ENCODE measurements at places on chromosomes 16 and 17. TPM values are rescaled to one million over a fixed set of nuclear protein-coding genes. Genes with fewer than 3 reads are reported as not detected.
A peak's percentile ranks its signal among the peaks of the same experiment; 100 is the strongest.

DNA sequence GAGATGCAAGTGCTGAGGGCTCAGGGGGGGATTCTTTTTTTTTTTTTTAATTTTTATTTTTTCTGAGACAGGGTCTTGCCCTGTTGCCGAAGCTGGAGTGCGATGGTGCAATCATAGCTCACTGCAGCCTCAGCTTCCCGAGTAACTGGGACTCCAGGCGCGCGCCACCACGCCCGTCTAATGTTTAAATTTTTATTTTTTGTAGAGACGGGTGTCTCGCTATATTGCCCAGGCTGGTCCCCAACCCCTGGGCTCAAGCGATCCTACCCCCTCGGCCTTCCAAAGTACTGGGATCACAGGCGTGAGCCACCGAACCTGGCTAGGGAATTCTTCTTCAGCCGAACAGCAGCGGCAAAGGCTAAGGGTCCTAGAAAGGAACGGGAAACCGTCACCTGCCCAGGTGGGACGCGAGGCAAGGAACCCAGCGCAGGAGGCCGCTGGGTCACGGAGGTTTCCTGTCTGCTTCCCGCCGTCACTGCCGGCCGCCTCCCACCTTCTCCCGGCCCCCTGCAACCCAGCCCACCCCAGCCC, 13.3 kb upstream of the OR1F1 start:
- no peak for DNase-seq

DNA sequence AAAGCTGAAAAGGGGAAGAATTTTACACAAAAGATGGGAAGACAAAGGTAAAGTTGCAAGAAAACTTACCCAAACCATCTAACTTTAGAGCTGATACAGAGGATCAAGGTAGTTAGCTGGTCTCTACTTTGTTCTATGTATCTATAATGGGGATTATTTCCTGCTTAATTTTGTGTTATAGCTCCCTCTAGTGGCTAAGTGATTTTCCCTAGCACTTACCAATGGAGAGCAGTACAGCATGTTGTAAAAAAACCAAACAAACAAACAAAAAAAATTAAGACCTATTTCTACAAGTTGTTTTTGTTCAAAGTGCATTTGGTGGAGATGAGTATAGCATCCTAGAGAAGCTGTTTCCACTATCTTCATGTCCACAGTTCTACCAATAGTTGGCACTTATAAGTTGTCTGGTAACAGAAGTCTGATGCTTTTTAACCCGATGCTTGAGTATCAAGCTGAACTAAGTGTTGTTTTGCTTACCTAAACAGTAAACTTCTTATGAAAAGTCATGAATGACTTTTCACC, 7.5 kb downstream of the SRSF1 start:
- DNase-seq: no peak

- DNase-seq: no peak
Measured at GRCh38 chr17:4389079-4389478, 22.6 kb upstream of the UBE2G1 start.

GRCh38 chr16:57863434-57864160, 61.3 kb upstream of the KIFC3 start:
- no peak for DNase-seq

DNA sequence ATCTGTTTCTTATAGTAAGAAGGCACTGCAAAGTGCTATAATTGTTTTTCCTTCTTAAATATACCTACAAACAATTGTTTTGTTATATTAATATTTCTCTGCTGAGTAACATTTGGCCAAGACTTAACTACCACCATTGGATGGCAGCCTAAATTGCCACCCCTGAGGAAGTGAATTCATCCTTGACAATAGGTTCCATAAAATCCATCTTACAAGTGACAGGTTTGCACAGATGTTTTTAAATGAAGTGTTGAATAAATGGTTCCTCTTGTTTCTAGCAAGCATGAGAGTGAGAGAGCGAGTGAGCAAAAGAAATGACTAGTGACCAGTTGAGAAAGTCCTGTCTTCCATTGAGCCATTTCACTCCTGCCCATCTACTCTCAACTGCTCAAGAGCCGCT, 8.3 kb upstream of the MPHOSPH6 start:
- DNase-seq: no peak

DNA sequence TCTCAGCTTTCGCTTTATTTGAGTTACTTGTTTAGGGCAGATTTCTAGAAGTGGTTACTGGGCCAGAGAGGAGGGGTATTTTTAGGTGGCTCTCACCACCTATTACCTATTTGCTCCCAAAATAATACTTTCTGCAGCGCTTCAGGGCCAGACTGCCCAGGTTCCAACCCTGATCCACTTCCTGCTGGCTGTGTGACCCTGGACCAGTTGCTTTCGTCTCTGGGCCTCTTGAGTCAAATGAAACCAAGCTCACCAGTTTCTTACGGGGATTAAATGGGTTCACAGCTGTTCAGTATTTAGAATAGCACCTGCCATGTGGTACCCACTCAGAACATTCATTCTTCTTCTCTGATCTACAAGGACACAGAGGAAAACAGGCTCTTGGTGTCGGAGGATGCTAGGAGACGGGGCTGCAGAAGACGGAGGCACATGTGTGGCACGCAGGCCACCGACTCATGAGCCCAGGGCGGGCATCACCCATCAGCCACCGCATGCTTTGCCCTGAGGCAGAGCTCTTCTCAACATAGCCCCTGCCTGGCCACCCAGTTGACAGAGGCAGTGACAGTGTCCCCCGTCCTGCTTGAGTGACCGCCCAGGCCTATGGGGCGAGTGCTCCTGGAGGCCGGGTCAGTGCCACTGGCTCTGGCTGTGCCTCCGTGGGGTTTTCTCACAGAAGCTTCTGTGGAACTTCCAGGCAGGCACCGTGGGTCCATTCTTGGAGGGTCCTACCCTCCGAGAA, 149.0 kb upstream of the PLCG2 start:
- no peak for DNase-seq

- DNase-seq: no peak
Measured at GRCh38 chr16:17804857-17805256, 334.1 kb upstream of the XYLT1 start.

- DNase-seq: no peak
Measured at GRCh38 chr16:71490361-71490760, 1.2 kb upstream of the ZNF19 start.

- DNase-seq: no peak
Measured at GRCh38 chr16:88069397-88070168, 118.3 kb downstream of the BANP start.

Gene C16orf54
- not detected for total RNA-seq

Gene DNASE1L2
- 0.35 TPM for total RNA-seq

DNA sequence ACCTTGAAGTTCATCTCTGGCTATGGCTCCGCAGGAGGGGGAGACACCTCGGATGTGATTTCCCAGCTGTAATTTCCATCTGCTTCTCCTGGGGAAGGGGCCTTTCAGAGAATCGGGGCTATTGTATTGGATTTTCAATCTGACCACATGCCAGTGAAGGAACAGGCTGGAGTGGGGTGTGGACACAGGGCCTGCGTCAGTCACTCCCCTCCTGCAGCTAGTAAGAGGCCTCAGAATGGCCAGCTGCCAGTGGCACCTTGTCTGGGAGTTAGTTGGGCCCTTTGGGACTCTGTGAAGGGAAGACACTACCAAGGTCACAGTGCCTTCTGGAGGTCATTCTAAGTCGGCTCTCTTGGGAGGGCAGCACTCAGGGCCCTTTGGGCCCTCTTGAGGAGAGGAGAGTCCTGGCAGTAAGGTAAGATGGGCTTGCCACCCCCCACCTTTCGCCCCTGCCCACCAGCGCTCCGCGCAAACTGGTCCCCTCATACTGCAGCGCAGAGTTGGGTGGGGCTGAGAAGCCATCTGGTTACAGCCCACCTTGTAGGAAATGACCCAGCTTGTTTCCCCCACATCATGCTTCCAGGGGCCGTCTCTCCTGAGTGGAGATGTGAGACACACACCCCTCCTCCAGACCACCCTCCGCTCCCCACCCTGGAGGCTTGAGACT, 5.4 kb downstream of the NXPH3 start:
- no peak for DNase-seq

- DNase-seq: no peak
Measured at GRCh38 chr17:68634345-68634876, 33.2 kb upstream of the FAM20A start.

Gene PERCC1
- not detected for total RNA-seq

DNA sequence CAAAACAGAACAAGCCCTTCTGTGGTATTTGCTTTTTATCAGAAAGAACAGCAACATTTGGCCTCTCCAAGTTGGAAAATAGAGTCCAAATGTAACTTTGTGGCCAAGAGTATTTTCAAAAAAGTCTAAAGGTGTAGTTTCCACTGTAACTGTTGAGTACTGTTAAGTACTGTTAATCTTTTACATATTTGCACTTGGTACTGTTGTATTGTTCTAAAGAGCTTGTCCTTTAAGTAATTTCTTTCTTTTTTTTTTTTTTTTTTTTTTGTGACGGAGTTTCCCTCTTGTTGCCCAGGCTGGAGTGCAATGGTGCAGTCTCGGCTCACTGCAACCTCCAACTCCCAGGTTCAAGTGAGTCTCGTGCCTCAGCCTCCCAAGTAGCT, 21.5 kb downstream of the LDAF1 start:
- DNase-seq: no peak

Gene PYDC1
- total RNA-seq: 3.0 TPM

Gene GINS3
- total RNA-seq: 13.4 TPM

Gene GAST
- total RNA-seq: not detected

Gene RABEP1
- 52.3 TPM for total RNA-seq

DNA sequence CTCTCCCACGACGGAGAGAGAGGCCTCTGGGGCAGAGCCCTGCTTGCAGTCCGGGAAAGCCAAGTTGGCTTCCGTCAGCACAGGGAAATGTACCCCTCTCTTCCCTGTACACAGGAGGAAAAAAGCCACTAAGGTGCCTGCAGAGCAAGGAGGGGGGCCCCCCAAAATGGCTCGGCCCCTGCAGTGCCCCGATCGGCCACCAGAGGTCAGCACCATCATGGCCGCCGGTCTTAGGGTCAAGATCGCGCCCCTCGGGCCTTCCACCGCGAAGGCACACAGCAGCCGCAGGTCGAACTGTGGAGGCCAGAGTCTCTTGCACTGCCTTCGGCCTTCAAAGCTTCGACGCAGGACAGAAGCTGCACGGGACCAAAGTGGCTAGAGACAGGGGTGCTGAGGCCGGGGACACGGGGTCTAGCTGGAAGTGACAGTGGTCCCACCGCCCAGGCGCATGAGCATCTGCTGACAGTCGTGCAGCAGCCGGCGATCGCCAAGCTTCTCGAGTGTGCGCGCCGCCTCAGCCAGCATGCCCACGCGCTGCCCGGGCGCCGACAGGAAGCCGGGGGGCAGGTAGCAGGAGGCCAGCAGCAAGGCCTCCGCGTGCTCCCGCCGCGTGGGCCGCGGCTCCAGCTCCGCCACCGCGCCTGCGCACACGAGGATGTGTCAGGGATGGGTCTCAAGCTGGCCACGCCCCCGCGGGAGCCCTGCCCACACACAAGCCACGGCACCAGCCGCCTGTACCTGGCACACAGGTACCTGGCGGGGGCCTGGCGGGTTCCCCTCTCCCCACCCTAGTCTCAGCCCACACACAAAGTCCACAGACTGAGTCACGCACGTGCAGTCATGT, 24.4 kb downstream of the SREBF1 start:
- no peak for DNase-seq

DNA sequence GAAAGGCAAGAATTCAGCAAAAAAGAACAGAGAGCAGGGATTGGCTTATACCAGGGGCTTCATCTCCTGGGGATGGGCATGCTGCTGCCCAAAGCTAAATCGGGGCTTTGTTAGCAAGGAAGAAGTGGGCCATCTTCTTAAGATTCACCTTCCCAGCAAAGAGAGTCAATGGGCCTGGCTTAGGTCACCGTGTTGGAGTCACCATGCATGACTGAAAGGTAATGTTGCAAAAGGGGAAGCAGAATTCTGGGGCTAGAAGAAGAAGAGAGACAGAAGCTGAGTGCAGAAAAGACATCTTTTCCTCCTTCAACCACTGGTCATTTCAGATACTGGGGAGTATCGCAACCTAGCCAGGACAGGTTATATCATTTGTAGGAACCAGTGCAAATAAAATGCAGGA, 76.3 kb upstream of the KIFC3 start:
- no peak for DNase-seq

DNA sequence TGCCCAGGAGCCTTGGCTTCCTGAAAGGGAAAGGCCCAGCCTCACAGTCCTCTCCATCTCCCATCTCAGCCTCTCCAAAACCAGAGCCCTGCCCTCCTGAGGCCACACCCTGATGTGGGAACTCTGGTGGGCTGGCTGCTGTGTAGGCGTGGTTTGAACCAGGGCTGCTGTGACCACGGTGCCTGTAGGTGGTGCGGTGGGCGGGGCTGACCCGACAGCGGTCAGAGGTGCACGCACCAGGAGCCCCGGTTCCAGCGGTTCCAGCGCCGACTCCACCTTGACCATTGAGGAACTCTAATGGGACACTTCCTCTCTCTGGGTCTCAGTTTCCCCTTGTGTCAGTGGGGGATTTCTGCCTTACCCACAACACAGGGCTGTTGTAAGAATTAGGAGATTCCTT, 2.4 kb downstream of the RAP1GAP2 start:
- peak; percentile 86 for DNase-seq

Gene KRTAP16-1
- total RNA-seq: not detected

DNA sequence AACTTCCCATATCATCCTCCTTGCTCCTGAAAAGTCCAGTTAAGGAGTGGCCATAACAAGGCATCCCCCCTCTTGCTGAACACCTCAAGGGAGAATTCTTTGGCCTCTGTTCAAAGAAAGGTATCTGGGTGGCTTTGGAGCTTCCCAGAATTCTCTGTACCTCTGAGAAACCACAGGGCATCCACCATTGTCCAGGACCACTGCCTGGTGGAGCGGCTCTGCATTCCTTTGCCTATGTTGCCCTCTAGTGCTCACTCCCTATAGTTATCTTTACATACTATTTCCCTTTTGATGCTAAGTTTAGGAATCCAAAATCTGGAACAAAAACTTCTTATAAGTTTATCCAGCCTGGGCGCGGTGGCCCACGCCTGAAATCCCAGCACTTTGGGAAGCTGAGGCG, 30.3 kb downstream of the CHD9NB start:
- DNase-seq: peak; percentile 55

- no peak for DNase-seq
Measured at GRCh38 chr16:84647828-84648594, at the start of gene KLHL36. Gene KLHL36, plus strand, starts transcription at chr16:84648511. Its CDS starts 2,357 bp downstream, at chr16:84650868.

Gene GJC1
- 154 TPM for total RNA-seq

GRCh38 chr17:30236766-30237165, 1.3 kb upstream of the SLC6A4 start:
- peak; percentile 84 for DNase-seq

GRCh38 chr17:49821916-49822315, 26.0 kb downstream of the TAC4 start:
- no peak for DNase-seq

Gene CNTNAP1
- 4.7 TPM for total RNA-seq

GRCh38 chr16:3131755-3132377, 3.0 kb upstream of the ZNF213 start:
- DNase-seq: no peak

- no peak for DNase-seq
Measured at GRCh38 chr17:15744074-15744676, 12.1 kb downstream of the TBC1D26 start.

Data from H1 (cell line).